ENCODE measurements at places on chromosomes 3 and 15.

DNA sequence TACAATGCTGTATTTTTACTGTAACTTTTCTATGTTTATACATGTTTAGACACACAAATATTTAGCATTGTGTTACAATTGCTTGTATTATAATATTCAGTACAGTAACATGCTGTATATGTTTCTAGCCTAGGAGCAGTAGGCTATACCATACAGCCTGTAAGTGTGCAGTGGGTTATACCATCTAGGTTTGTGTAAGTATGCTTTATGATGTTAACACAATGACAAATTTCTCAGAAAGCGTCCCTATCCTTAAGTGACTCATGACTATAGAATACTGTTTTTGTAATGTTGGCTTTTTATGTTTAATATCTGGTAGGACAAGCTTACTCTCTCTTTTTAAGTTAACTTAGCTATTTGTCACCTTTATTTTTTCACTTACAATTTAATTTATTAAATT is 127.5 kb upstream of the THRB start:
- no peak for DNase-seq

GRCh38 chr15:68592054-68592453 is 13.3 kb downstream of the CORO2B start:
- peak; percentile 47 for DNase-seq

DNA sequence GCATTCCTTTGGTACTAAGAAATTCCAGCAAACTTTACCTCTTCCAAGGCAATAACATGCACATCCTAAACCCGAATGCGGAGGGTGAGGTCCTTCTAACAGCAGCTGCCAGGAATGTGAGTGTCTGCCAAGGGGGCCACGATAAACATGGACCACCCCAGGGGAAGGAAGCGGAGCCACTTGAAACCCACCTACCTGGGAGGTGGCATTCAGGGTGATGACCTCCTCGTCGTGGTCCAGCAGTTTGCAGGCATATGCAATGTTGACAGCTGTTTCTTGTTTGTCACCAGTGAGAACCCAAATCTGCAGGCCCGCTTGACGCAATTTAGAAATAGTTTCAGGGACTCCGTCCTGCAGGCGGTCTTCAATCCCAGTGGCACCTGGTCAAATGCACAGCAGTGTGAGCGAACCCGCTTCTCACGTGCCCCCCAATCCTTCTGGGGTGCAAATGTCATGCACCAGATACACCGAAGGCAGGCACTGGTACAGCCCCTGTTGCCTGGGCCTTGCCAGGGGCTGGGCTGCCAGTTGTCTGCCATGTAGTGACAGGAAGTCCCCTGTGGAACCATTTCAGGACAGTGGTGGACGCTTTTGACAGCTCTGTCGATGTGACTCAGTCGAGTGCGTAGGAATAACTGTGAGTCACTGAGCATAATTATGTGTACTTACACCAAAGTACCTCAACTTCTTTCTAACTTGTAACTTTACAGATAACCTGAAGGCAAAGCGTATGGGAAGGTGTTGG is 161.2 kb downstream of the ATP10A start:
- no peak for DNase-seq

DNA sequence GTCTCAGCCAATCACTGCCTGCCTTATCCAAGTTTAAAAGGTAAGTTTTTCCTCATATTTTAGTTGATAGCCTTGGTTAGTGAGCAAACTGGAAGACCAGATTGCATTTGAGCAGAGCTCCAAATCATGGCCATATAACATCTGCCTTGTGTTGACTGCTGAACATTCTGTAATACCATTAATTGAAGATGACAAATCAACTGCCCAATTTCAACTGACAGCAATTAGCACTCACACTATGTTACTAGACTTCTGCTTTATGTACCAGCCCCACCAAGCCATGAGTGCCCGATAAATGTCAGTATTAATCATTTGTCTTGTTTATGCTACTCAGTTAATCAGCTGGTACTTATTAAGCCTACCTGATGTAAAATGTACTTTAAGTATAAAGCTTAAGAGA is 83.1 kb downstream of the CGGBP1 start:
- DNase-seq = no peak

GRCh38 chr3:31399271-31399670 is 133.5 kb upstream of the STT3B start:
- DNase-seq = no peak

- DNase-seq = no peak
Observed at GRCh38 chr3:83093222-83093572, 1331.8 kb upstream of the GBE1 start.
